Inflammatory macrophage (primary cell): ENCODE measurements at places on chromosomes 2 and 18.
A peak's percentile ranks its signal among the peaks of the same experiment; 100 is the strongest.

GRCh38 chr18:76459687-76460350 lies 35.2 kb downstream of the ZNF516 start:
- DNase-seq: no peak

GRCh38 chr18:35524226-35524625 lies 26.5 kb upstream of the INO80C start:
- DNase-seq: peak; percentile 61

- no peak for DNase-seq
Measured at GRCh38 chr2:45543257-45543656, 67.8 kb downstream of the SRBD1 start.

GRCh38 chr2:118257696-118258095 lies 169.4 kb downstream of the INSIG2 start:
- no peak for DNase-seq

- no peak for DNase-seq
Measured at GRCh38 chr2:107570876-107571275, 255.8 kb upstream of the RGPD4 start.

GRCh38 chr2:52210161-52210560 lies 1178.2 kb upstream of the NRXN1 start:
- no peak for DNase-seq

DNA sequence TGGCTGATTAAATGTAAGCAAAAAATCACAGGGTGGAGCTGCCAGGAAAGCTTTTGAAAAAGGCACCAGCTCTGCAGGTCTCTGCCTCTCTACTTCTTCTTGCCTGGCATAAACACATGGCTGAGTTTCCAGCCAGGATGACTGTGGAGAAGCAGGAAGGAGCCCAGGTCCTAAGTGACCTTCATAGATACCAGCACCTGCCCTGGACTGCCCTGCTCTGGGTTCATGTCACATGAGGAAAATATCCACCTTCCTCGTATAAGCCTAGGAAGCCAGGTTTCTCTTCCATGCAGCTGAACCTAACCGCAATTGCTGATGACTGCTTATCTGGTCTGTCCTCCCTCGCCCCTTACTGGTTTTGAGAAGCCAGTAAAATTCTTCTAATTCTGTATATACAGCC lies 47.8 kb upstream of the CREB1 start:
- no peak for DNase-seq

- DNase-seq: no peak
Measured at GRCh38 chr18:57234346-57234745, 87.5 kb downstream of the BOD1L2 start.

DNA sequence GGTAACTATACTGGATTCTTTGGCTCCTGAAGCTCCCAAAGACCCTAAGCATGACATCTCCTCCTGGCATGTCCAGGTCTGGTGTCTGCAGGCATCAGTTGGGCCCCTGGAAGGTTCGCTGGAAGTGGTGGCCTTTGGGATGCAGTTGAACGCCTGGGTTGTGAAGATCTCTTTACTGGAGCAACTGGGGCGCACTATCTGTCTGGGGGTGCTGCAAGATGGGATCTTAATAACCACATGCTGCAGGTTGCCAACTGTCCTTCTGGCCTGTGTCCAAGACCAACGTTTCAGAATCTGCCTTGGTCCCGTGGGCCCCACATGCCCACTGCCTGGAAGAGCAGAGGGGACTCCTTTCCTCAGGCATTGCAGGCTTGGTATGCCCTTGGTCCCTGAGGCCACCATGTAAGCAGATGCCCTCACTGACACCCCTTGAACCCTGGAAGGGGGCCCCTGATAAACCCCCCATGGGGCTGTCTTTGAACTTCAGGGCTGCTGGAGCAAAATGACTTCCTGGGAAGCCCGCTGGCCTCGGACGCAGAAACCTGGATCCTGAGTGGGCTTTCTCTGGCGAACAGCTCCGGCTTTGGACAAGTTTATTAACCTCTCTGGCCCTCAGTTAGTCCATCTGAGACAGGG lies 101.9 kb downstream of the TWIST2 start:
- DNase-seq: no peak

- no peak for DNase-seq
Measured at GRCh38 chr2:224776795-224777558, 60.8 kb upstream of the CCDC195 start.

GRCh38 chr2:3007135-3007534 lies 370.5 kb downstream of the EIPR1 start:
- no peak for DNase-seq

GRCh38 chr2:170408461-170409163 lies 230.7 kb downstream of the MYO3B start:
- DNase-seq: no peak

DNA sequence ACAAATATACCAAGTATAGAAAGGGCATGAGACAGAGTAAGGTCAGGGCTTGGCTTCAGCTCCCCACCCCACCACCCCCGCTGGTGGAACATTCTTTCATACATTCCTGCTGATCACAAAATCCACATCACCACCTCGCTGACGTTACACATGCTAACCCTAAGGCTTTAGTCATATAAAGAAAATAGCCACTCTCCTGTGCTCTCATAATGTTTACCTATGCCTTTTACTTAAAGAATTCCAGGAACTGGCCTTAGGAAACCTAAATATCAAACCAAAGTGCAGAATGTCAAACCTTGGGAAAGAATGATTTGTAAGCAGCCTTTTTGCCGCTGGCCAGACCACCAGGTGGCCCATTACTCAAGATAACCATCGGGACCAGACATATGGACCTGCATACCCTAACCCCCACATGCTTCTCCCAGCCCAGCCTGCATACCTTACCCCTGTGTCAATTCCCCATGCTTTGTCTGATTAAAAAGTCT lies 136.3 kb upstream of the SLC39A10 start:
- DNase-seq: peak; percentile 45

DNA sequence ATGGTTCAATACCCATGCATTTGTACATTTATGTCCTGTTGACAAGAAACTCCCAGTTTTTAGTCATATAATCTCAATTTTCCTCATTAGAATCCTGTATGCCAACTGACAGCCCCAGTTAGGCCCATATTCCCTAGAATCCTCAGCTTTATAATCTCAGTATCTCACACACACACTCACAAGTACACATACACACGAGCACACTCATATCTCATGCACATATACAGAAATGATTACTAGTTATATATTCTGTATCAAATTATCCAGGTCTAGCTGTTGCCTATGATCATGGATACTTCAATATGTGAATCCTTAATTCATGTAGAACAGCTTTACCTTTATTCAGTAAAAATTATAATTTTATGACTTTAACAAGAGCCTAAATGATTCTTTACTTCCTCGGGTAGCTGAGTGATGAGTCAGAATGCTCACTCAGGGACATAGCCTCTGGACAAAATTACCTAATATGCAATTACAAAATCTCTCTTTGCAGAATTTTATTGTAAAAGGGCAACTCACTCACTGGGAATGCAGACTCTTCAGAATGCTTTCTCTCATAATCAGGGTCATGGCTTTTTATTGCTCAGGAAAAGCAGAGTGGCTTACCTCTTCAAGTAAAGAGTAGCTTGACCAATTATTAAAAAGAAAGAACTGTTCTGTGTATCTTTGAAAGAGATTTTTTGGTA lies 193.6 kb upstream of the PIK3C3 start:
- DNase-seq: peak; percentile 16

GRCh38 chr18:75160364-75160763 lies 48.6 kb downstream of the PTGR3 start:
- no peak for DNase-seq

DNA sequence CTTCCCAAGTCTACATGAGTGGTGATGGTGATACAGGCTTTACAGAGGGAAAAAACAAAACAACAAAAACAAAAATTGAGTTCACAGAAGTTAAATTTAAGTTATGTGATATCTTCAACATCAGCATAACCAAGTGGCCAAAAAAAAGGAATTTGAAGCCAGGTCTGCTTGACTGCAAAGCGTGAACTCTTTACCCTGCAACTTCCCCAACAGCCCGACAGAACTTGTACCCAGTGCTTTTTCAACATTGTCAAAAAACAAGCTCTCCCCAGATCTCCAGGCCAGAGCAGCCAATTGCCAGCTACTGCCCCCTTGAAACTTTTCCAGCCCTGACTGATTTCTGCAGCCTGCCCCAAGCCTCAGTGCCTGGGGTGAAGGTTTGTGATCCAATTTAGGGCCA lies 76.7 kb downstream of the RNF144A start:
- DNase-seq: no peak

DNA sequence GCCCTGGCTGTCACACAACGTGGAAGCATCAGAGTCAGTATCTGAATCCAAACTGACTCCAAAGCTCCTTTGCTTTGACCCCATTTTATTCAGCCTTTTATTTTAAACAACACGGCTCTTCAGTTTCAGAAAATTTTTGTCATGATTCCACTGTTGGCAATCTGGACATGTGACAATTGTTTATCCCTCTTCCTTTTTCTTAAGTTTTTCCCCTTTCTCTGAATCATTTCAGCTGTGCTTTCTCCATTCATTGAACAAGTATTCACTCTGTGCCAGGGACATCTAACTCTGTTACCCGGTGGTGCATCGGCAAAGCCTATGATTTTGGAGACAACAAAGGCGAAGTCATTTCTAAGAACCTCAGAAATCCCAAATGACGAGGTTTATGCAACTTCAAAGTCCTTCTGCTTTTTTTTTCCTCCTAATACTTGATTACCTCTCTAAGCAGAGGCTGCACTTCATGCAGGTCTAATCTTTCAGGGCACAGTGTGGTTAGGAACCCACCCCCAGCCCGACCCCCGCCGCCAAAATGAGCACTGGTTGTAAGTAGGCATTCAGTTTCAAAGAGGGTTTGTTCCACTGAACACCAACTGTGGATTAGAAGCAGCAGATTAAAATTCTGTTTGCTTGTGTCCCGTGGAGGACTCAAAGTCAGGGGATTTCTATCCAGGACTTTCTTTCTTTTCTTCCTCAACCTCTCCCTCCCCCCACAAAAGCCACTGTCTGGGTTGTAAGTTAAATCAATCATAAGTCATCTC lies 18.6 kb downstream of the ST6GAL2 start:
- DNase-seq: no peak

DNA sequence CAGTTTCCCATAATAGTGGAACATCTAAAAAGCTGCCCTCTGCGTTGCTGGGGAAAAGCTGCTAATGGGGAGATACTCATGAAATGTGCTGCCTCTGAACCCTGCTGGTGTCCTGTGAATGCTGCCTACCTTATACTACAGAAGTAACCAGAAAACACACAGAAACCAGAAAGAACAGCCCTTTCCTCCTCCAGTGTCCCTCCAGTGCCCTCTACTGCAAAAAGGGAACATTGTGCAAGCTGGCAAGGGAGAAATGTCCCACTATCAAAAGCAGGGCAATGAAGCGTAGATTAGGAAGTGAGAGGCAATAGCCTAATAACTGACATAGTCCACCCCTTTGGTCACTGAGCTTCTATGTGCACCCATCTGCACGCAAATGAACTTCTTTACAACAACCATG lies 162.7 kb upstream of the ETAA1 start:
- no peak for DNase-seq

- no peak for DNase-seq
Measured at GRCh38 chr2:56671973-56672569, 488.3 kb downstream of the CCDC85A start.

- peak; percentile 91 for DNase-seq
Measured at GRCh38 chr2:222912117-222912516, 51.3 kb downstream of the ACSL3 start.

DNA sequence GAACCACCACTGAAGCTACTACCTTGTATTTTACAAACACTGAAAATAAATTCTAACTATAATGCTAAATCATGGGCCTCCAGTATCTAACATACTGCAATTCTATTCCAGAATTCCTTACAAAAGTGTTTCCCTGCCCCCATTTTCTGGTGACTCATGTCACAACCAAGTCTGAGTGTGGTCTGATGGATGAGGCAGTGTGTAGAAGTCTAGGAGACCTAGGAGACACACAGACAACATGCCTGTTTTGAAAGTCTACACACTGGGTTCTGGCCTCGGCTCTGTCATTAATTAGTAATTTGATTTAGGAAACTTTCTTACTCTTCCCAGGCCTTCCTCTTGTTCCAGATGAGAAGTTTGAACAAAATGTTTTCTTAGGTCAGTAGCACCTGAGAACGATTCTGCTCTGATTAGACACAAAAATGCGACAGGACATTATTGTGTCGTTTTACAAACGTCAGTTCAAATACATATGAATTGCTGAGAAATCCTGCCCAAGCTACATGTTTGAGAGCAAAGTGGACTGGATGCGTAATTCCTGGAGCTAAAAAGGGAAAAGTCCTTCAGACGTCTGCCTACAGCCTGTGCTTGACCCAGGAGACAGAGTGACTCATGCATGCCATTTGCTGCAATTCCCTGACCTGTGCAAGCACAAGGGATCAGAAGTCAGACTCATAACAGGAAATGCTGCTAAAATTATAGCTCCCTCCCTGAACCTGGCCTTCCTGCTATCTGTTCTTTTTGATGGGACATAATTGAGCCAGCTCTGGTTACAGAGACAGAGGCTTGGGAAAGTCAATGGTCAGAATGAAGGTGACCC lies 494.4 kb downstream of the SOX11 start:
- no peak for DNase-seq

GRCh38 chr18:2846636-2847316 lies at the start of gene EMILIN2:
EMILIN2 (plus strand) TSS chr18:2847006; CDS start chr18:2847189, 183 bp downstream.
- peak; percentile 93 for DNase-seq

GRCh38 chr2:8803658-8804379 lies 33.6 kb downstream of the KIDINS220 start:
- DNase-seq: peak; percentile 60

GRCh38 chr2:146189541-146189940 lies 1655.3 kb upstream of the ACVR2A start:
- DNase-seq: no peak

- DNase-seq: no peak
Measured at GRCh38 chr2:134630504-134631159, 88.2 kb downstream of the TMEM163 start.

- DNase-seq: peak; percentile 79
Measured at GRCh38 chr2:73823916-73824523, 4.7 kb upstream of the STAMBP start.

DNA sequence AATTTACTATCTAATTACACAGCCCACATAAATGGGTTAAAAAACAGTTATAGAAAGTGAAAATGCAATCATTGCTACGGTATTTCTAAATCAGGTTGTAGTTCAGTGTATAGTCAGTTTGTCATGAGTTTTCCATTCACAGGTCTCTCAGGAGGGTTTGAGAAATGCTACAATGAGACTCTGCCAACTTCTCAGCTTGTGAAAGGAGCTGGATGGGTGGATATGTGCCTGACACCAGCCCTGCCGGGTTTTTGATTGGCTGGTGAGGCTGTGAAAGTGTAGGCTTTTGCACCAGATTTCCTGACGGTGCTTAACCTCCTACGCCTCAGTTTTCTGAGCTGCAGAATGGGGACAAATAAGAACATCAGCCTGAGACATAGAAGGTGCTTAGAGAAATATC lies 102.6 kb upstream of the SMIM21 start:
- DNase-seq: no peak

- DNase-seq: no peak
Measured at GRCh38 chr18:9328776-9329175, 5.8 kb upstream of the TWSG1 start.

GRCh38 chr2:230184727-230185578 lies 34.8 kb downstream of the SP110 start:
- no peak for DNase-seq

- no peak for DNase-seq
Measured at GRCh38 chr2:15173501-15173900, 387.6 kb downstream of the NBAS start.
